Spleen (tissue), 13 donors: ENCODE measurements at places on chromosomes 5 and 9. TPM values are rescaled to one million over a fixed set of nuclear protein-coding genes. Genes with fewer than 3 reads are reported as not detected.

The NR6A1 gene
- 1.7 TPM for total RNA-seq

The CRHBP gene
- 21.5 TPM for total RNA-seq

The ADGRD2 gene
- not detected for total RNA-seq

The TAF11L14 gene
- total RNA-seq = not detected

The MZB1 gene
- total RNA-seq = 72.6 TPM

The NOL8 gene
- total RNA-seq = 48.4 TPM

The QRFP gene
- total RNA-seq = not detected

The GNA14 gene
- total RNA-seq = 6.1 TPM

The MYMK gene
- not detected for total RNA-seq

The PLPP7 gene
- total RNA-seq = 2.3 TPM

The RANBP17 gene
- 5.9 TPM for total RNA-seq

The ANKRD55 gene
- 3.0 TPM for total RNA-seq

The GAS1 gene
- total RNA-seq = 2.0 TPM
